Hematopoietic multipotent progenitor cell treated with erythropoietin and hydrocortisone succinate and interleukin-3 and kit ligand, for 8 days (in vitro differentiated cells): ENCODE measurements at places on chromosomes 6 and 20.

- no peak for DNase-seq
These were observed 20.2 kb downstream of the SLC9A8 start for GRCh38 chr20:49832632-49833327.

- DNase-seq = no peak
These were observed 87.0 kb upstream of the MAN1A1 start for GRCh38 chr6:119436583-119436982.

GRCh38 chr20:10089871-10090587 is 55.2 kb downstream of the ANKEF1 start:
- DNase-seq = no peak

GRCh38 chr6:80181352-80182081 is 75.0 kb downstream of the BCKDHB start:
- no peak for DNase-seq

DNA sequence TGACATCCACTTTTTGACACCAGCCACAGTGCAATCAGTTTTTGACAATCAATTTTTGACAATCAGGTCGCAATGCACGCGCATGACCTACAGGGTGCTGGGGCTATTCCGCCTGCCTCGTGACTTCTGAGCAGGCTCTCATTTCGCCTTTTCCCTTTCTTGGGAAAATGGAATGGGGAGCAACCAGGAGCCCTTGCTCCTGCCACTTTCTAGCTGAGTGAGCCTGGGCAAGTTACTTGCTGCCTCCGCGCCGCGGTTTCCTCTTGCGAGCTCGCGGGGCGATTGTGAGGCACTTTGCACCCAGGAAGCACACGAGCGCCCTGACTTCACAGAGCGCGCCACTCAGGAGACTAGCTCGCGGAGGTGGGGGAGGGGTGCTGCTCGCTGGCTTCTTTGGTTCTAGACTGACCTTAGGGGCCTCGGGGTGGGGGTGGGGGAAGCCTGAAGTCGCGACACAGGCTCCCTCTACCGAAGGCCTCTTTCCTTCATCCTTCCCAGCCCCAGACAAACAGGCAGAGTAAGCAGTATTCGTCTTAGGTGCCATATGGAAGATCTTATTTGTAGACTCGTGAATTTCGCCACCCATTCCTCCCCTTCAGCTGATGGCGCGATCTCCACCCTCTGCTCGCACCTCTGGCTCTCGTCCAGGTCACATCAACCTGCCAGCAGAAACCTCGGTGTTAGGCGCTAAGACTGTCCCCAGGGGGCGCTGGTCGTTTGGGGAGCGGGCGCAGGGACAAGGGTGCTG is 4.6 kb downstream of the TP53TG5 start:
- peak; percentile 93 for DNase-seq

DNA sequence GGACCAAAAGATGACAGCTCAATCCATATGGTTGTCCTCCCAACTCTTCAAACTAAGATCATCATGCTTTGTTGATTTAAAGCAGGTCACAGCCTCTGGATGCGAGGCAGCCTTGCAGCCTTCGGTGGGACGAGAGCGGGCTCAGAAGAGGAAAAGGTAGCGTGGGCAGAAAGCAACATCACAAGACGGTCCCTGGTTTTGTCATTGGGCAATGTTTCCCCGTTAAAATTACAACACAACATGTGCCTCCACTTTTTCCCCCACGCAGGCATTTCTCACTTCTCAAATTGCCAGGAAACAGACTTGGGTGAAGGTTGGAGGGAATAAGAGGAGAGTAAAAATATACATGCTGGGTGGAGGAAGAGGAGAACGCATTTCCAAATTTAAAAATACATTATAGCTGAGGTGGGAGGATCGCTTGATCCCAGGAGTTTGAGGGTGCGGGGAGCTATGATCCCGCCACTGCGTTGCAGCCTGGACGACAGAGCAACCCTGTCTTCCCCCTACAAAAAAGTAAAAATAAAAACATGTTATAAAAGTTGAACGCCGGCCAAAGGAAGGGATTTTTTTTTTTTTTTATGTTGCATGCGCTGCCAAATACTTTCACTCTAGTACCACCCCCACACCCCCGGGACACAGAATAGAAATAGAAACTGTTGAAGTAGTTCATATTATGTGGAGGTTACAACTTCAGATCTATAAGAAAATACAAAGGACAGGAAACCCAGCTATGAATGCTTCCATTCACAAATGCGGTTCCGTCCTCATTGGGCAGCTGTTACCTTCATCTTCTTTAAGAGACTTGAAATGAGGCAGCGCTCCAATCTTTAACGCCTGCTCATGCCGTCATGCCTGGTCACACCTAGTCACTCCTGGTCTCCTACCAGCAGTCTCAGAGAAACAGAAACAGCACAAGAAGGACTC is 13.9 kb upstream of the NAA20 start:
- no peak for DNase-seq

DNA sequence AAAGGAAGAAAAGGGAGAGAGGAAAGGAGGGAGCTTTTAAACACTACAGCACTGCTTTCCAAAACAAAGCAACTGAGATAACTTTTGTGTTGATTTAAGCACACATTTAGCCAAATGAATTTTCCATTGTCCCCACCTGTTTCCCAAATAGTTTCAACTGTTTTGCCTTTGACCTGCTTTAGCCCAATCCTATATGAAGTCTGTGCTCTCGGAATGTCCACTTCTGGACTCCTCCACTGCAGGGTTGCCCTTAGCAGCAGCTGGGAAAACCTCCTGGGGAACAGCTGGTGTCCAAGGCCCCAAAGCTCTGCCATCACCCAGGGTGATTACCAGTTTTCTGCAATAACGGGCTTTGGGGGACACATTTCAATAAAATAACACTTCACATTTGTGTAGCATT is 44.9 kb upstream of the PKHD1 start:
- no peak for DNase-seq

GRCh38 chr6:23077772-23078171 is 508.4 kb downstream of the HDGFL1 start:
- no peak for DNase-seq

DNA sequence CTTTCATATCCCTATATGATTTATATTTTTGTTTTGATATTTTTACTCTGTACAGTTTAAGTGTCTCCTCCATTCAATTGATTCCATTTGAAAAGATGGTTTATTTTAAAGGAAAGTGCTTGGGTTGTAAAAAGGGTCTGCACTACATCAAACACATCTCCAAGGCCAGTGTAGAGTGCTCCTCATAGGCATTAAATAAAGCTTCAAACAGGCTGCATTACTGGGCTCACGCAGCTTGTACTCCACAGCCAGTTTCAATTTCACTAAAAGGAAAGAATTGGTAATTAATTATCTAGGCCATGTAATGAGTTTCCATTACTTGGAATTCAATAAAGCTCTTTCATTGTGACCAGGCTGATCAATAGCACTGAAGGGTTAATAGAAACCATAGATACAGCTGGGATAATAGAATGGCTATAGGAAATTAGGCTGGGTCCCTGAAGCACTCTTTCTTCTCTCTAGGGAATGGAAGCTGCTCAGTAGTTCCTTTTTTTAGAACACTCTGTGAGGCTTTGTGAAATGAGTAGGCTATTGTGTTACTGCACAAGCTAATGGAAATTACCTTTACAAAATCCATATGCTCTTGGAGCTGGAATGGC is 442.2 kb downstream of the RNF144B start:
- DNase-seq = no peak

- DNase-seq = no peak
These were observed 3.7 kb upstream of the DEK start for GRCh38 chr6:18268066-18268465.

- DNase-seq = no peak
These were observed 910.9 kb upstream of the MAP3K7 start for GRCh38 chr6:91497770-91498169.

GRCh38 chr6:44464527-44465310 is 77.2 kb downstream of the CDC5L start:
- DNase-seq = no peak

- peak; percentile 25 for DNase-seq
These were observed 992 bp downstream of the ZSCAN16 start for GRCh38 chr6:28125401-28125800.

GRCh38 chr6:33589731-33590530 is 9.9 kb upstream of the BAK1 start:
- DNase-seq = peak; percentile 49

DNA sequence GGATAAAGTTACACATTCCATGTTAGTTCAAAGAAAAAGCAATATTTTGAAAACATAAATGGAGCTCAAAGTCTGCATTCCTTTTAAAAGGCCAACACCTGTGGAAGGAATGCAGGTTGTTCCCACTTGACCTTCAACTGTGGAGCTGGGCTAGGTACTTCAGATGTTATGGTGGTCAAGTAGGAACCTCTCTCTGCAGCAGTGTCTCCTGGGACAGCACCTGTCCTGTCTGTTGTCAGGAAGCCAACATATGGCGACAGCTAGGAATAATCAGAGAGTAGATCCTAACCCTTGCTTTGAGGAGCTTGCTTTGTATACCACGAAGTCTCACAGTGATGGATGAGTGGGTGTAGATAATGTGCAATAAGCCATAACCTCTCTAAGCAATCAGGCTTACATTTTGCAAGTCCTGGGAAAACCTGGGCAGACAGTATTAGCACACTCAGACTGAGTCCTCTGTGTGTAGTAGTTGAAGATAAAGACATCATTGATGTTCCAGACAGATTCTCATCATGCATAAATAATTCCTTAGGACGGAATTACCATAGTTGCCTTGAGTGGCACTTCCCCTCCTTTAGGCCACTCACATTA is 347.5 kb downstream of the PRL start:
- no peak for DNase-seq

DNA sequence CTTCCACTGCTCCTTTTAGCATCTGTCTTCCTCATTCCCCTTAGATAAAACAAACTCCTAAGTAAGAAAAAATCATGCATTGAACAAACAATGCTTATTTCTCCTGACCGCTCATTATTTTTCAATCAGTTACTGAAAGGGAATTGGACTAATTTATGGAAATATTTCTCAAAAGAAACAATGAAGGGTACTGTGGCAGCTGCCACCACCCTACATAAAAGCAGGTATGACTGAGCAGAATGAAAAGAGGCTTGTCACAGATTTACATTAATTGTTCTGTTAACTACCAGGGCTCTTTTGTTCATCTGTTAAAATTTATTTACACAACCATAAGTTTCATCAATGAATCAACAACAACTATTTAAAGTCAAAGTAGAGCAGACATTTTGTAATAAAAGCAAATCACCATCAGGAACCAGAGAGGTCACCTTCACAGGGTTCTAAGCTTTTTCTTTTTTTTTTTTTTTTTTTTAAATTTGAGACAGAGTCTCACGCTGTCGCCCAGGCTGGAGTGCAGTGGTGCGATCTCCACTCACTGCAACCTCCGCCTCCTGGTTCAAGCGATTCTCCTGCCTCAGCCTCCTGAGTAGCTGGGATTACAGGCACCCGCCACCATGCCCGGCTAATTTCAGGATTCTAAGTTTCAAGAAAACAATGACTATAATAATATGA is 204.0 kb downstream of the PTPRK start:
- DNase-seq = no peak

GRCh38 chr6:150541576-150541975 is 58.1 kb upstream of the PLEKHG1 start:
- DNase-seq = no peak

- no peak for DNase-seq
These were observed 37.1 kb downstream of the PIGU start for GRCh38 chr20:34639755-34640222.

DNA sequence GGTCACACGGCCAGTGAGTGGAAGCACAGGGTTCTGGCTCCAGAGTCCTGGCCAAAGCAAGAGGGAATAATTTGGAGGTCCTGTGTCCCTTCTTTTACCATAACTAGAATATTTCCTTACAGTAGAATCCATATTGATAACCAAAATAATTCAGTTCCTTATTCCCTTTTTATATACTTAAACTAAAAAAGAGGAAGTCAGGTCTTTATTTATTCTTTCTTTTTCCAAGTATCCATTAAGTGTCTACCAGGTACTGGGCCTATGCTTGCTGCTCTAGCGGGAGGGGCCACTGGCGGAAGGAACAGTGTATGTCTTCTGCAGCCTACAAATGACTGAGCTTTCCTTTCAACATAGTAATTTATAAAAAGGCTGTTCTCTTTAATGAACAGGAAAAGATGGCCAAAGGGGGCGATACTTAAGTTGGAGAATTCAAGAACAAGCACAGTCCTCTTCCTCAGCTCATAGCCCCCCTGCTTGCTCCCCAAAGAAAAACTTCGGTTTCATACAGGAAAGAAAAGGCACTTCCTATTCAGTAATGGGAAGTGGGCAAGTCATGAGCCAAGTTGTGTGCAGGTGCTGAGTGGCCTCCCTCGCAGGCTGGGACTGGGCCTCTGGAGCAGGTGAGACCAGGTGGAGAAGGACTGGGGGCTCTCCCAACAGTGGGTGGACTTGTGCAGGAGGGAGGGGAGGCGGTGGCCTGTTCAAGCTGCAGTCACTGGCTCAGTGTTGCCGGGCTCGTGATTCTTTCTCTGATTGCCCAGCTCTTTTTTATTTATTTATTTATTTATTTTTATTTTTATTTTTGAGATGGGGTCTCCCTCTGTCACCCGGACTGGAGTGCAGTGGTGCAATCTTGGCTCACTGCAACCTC is 110.9 kb downstream of the ARMC2 start:
- DNase-seq = no peak

GRCh38 chr6:83893024-83893423 is 33.5 kb downstream of the CYB5R4 start:
- DNase-seq = no peak

DNA sequence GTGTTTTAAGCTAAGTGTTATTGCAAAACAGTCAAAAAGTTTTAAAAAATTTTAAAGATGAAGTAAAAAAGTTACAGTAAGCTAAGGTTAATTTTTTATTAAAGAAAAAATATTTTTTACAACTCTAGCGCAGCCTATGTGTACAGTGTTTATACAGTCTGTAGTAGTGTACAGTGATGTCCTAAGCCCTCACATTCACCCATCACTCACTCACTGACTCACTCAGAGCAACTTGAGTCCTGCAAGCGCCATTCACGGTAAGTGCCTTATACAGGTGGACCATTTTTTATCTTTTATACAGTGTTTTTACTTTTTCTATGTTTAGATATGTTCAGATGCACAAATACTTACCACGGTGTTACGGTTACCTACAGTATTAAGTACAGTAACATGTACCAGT is 83.4 kb upstream of the STMND1 start:
- DNase-seq = no peak
